ENCODE measurements at places on chromosomes 5 and 9. TPM values are rescaled to one million over a fixed set of nuclear protein-coding genes. Genes with fewer than 3 reads are reported as not detected.

GRCh38 chr5:52502460-52502999, 285.2 kb upstream of the ITGA1 start:
- no peak for DNase-seq

DNA sequence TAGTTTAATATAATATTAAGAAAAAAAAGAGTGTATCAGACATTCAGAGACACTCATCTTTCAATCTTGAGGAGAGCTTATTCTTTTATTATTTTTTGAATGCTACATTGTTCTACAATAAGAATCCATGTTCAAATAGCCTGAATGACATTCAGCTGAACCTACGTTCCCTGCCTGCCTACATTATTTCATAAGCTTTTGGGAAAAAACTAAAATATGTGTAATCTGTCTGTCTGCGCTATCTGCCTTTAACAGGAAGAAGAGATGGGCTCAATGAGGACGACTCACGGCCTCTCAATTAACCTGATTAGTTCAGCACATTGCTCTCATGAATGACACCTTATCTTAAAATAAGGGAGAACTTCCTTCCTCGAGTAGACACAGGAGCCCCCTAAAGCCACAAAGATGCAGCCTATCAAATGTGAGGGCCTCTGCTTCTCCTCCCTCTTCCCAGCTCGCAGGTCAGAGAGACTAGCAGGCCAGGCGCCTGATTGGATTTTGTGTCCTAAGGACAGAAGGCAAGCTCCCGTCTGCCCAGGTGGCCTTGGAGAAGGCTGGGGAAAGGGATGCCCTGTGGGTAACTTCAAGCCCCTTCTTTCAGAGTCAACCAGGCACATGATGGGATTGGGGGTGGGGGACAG, 37.8 kb downstream of the EBF1 start:
- no peak for DNase-seq

DNA sequence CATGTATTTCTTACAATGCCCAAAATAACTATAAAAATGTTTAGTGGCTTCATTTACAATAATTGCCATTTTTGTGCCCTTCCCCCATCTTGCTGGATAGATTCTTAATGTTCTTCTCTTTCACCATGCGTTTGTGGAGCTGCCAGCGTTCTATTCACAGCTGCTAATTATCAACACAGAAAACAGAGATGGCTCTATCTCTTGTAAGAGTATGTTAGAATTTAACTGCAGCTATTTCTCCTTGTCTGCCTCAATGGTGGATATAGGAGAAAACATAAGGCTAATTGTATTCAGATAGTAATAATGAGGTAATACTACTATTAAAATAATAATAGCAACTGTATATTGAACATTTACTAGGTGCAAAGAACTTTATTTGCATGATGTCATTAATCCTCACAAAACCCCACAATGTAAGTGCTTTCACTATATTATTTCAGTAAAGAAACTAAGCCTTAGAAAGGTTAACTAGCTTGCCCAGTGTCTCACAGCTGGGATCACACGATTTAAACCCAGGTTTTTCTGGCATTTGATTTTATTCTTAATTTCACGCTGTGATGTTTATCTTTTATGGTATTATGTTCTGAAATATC, 50.1 kb downstream of the JAKMIP2 start:
- DNase-seq: no peak

The IGIP gene
- 2.5 TPM for total RNA-seq

The ANKRD31 gene
- total RNA-seq: 0.22 TPM

The ADGRD2 gene
- total RNA-seq: not detected

The CD74 gene
- 8,933 TPM for total RNA-seq

Measured in Karpas-422 (cell line).